ENCODE measurements at places on chromosomes 4 and X. TPM values are rescaled to one million over a fixed set of nuclear protein-coding genes. Genes with fewer than 3 reads are reported as not detected.

Gene RBMXL3
- total RNA-seq, result not detected

Gene ARR3
- total RNA-seq, result not detected

Gene STAP1
- total RNA-seq, result not detected

Gene PCDH18
- total RNA-seq, result 0.17 TPM

Gene PFKFB1
- 0.81 TPM for total RNA-seq

Gene TEX13B
- total RNA-seq, result not detected

Gene ADH1B
- total RNA-seq, result 1.8 TPM

Gene CDS1
- 14.6 TPM for total RNA-seq

Gene DAPP1
- total RNA-seq, result 0.76 TPM

Gene SPACA5B
- total RNA-seq, result not detected

Gene TMEM156
- total RNA-seq, result 0.22 TPM

Gene TASL
- not detected for total RNA-seq

Gene SMIM43
- not detected for total RNA-seq

Gene PAGE5
- not detected for total RNA-seq

Gene SAP30
- 12.0 TPM for total RNA-seq

Gene SLC49A3
- 5.5 TPM for total RNA-seq

Gene ZXDA
- total RNA-seq, result 3.8 TPM

Gene MAGEA2B
- total RNA-seq, result 21.8 TPM

Gene PPEF2
- not detected for total RNA-seq

Gene UGT2A1
- not detected for total RNA-seq

Gene IQCM
- total RNA-seq, result 0.20 TPM

Gene VCX
- total RNA-seq, result not detected

Gene SSX4
- total RNA-seq, result not detected

Gene UGT2B11
- not detected for total RNA-seq

Gene ADD1
- 139 TPM for total RNA-seq

Gene AR
- 0.02 TPM for total RNA-seq

Gene PPP2R2C
- total RNA-seq, result 32.9 TPM

Gene SYN1
- 0.86 TPM for total RNA-seq

Gene DGKK
- not detected for total RNA-seq
